ENCODE measurements at places on chromosomes 1 and 21.
A peak's percentile ranks its signal among the peaks of the same experiment; 100 is the strongest.

- no peak for DNase-seq
Measured at GRCh38 chr21:34085129-34085528, 11.8 kb downstream of the MRPS6 start.

DNA sequence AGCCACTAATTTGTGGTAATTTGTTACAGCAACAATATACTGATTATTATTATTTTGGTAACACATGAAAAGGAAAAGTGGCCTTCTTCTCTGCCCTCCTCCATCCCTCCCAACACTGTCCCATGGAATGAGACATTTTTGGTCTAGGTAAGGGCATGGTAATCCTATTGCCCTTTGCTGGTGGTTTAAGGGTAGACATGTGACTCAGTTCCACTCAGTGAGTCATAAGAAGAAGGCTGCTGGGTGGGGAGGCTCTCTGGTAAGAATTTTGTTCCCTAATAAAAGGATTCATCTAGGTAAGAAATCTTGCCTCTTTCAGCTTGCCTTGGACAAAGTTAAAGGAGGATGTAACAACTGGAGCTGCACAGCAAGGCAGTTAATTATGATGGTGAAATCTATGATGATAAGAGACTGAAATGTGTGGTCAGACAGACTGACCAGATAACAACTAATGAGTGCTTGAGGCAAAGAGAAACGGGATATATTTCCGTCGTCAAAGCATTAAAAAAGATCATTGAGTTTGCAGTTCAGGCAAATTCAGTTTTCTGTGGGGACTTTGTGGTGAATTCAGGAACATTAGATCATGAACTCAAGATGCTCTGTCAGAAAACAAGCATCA is 232.0 kb upstream of the KCNK2 start:
- no peak for DNase-seq

DNA sequence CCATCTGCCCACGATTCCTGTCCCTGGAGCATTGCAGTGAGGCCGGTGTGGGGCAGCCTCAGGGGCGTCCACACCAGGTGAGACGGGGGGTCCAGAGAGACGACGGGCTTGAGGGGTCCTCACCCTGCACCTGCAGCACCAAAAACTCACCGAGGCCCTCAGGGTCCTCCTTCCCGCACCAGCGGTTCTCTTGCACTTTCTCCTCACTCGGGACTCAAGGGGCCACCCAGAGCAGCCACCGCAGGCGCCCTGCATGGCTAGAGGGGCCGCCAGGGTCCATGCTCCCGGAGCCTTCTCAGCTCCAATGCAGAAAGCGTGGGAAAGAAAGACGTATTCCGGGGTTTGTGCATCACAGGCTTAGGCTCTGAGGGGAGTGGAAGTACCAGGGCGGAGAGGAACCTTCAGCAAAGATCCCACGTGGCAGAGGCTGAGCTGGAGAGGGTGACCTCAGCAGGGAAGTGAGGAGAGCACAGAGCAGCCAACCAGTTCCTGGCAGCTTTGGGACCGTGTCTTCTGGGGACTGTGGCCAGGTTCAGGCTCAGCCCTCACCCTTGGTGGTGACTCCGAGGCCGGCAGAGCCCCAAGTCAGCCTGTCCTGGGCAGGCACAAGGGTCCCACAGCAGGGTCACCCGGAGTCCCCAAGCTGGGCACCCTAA is 19.5 kb upstream of the COL6A2 start:
- DNase-seq = no peak

DNA sequence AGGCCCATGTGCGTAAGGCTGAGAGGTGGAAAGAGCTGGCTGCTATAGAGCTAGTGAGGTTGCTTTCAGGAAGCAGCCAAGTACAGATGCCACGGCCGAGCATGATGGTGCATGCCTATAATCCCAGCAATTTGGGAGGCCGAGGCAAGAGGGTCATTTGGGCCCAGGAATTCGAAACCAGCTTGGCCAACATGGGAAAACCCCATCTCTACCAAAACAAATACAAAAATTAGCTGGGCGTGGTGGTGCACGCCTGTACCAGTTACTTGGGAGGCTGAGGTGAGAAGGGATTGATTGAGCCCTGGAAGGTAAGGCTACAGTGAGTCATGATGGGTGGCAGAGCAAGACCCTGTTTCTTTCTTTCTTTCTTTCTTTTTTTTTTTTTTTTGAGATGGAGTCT is 2.7 kb downstream of the CCDC24 start:
- no peak for DNase-seq

GRCh38 chr1:197924516-197925123 is 7.4 kb downstream of the LHX9 start:
- no peak for DNase-seq

- DNase-seq = no peak
Measured at GRCh38 chr1:170068923-170069322, 5.6 kb downstream of the KIFAP3 start.

GRCh38 chr1:56429288-56429687 is 150.1 kb downstream of the PLPP3 start:
- no peak for DNase-seq

DNA sequence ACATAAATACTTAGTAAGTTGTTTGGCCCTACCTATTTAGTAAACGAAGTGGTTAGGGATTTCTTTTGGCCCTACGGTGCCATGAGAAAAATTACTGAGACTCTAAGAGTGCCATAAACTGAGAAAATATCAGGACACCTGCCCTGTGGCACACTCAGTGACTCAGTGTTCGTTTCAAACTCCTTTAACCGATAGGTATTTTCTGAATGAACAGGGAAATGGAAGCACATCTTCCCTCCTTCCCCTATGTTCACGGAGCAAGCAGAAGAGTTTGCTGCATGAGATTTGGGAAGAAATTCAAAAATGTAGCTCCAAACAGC is 134.2 kb downstream of the KAZN start:
- DNase-seq = no peak

DNA sequence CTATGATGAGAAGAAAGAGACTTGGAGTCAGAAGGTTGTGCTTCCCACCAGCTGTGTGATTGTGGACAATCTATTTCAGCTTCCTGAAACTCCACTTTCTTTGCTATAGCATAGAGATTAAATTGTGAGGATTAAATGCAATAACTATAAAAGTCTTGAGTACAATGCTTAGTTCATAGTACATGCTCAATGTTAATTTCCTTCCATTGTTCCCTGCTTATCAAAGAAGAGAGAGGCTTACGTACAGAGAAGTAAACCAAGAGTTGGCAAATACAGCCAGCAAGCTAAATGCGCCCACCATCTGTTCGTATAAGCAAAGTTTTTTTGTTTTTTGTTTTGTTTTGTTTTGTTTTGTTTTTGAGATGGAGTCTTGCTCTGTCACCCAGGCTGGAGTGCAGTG is 317.9 kb upstream of the NFIA start:
- no peak for DNase-seq

GRCh38 chr1:245715291-245715701 is 560.5 kb downstream of the KIF26B start:
- DNase-seq = no peak

DNA sequence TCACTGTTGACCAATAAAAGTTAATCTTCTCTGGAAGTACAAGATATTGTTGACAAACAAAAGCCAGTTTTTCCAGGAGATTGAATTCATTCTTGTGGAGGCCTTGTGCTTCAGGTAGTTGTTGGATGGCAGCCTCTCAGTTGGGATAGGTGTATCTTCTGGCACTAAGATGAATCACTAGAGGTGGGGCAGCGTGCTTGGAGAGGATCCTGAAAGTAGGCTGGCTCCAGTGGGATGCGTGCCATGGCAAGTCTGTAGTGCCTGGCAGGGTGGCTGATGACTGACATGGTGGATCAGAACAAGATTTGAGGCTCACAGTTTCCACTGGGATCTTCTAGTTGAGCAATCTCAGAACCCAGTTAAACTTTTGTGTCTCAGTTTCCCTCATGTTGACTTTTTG is 2.4 kb downstream of the VPS13D start:
- DNase-seq = no peak

- DNase-seq = no peak
Measured at GRCh38 chr1:208979776-208980175, 603.7 kb upstream of the CAMK1G start.

DNA sequence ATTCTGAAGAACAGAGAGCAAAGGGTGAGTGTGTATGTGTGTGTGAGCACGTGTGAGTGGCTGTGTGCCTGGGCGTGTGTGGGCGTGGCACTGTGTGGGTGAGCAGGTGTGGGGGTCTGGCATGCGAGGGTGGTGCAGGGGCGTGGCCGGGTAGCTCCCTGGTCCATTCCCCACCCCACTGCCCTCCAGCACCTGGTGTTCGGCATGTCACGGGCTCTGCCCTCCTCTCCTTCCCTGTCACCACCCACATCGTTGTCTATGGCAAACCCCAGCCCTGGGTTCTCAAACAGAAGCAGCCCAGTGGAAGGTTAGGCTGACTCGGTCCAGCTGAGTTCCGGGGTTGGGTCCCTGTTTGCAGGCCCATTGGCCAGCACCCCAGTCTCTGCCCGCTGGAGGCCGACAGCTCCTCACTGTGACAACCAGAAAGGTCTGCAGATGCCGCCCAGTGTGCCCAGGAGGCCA is 39.8 kb downstream of the UBE2G2 start:
- no peak for DNase-seq

GRCh38 chr1:6142036-6142621 is 38.0 kb downstream of the CHD5 start:
- DNase-seq = no peak

GRCh38 chr1:46596846-46597245 is 7.2 kb downstream of the MKNK1 start:
- no peak for DNase-seq

DNA sequence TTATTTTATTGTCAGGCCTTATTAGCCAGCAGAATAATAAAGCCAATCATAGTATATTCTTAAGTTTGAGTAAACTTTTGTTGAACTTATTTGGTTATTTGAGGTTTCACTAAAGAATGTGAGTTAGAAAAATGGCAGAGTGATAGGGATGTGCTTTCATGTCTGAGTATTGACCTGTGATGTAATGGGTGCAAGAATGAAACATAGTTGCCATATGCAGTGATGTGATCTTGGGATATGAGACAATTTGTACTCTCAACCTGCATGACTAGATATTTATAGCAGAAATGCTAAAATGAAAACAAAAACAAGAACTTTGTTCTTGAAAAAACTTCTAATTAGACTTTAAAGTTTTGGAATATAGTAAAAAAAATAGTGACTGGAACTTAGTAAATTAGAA is 97.9 kb downstream of the DISP1 start:
- no peak for DNase-seq

- no peak for DNase-seq
Measured at GRCh38 chr1:71882226-71882625, 400.1 kb downstream of the NEGR1 start.

GRCh38 chr1:160829766-160830165 is 32.9 kb downstream of the CD244 start:
- no peak for DNase-seq

- DNase-seq = no peak
Measured at GRCh38 chr1:41751804-41752513, 166.8 kb downstream of the HIVEP3 start.

- DNase-seq = no peak
Measured at GRCh38 chr1:109199710-109200109, 14.0 kb upstream of the SARS1 start.

DNA sequence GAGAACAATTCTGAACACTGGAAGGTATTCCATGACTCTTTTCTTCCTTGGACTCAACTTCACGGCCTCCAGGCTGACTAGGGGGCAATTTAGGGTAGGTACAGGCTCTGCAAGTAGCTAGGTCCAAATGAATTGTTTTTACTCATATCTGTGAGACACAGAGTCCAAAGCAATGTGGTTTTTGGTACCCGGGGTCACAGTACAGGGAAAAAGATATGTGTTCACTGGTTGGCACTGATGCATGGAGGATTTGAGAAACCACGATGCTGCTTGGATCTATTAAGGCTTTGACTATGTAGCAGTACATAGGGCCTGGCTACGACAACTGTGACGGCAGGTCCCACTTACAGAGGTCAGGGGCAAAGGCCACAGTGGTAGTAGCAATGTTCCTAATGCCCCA is 200.6 kb downstream of the DUSP10 start:
- no peak for DNase-seq

DNA sequence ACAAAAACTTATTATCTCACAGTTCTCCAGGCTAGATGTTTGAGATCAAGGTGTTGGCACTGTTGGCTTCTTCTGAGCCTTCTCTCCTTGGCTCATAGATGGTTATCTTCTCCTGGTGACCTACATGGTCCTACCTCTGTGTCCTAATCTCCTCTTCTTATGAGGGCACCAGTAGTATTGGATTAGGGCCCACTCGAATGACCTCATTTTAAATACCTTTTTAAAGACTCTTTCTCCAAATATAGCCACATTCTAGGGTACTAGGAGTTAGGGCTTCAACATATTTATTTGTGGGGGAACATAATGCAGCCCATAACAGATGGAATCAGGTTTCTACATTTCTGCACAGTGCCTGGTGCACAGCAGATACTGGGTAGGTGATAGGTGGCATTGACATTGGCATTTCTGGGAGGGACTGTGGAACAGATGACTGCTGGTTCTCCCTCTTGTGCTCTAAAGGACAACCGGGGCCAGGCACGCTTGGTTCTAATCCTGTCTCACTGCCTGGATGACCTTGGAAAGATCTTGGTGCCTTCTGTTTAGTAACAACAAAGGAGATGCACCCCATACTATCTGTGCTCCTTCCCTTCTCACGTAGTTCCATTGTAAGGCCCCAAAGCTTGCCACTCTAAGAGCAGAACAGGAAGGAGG is 140.3 kb downstream of the PLPP3 start:
- DNase-seq = no peak

DNA sequence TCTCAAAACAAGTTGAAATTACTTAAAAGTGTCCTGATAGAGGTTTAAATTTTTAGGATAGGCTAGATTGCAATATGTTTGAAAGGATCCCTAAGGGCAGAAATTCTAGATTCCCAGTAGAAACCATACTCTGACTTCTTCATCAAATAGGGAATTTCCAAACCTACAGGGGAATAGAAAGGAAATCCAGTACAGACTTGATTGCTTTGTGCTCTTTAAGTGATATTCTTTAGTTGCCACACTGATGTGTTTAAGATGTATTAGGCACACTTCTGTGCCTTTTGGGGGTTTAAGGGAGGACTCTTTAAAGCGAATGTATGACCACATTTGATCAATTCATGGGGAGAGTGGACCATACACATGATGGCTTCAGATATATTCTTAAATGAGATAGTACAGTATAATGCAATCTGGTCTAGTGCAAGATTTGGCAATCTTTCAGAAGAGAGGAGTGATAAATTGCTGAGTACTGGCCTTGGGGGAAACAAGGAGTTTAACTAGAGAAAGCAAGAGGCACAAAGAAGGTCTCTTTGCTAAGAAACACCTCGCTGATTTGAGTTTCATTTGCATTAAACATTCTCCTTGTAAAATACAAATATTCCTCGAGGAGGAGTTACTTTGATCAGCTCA is 268.8 kb upstream of the NR5A2 start:
- no peak for DNase-seq

GRCh38 chr1:151881479-151881878 is 27.8 kb downstream of the THEM4 start:
- DNase-seq = no peak

- peak; percentile 66 for DNase-seq
Measured at GRCh38 chr1:150621497-150622302, 7.7 kb downstream of the ENSA start.

DNA sequence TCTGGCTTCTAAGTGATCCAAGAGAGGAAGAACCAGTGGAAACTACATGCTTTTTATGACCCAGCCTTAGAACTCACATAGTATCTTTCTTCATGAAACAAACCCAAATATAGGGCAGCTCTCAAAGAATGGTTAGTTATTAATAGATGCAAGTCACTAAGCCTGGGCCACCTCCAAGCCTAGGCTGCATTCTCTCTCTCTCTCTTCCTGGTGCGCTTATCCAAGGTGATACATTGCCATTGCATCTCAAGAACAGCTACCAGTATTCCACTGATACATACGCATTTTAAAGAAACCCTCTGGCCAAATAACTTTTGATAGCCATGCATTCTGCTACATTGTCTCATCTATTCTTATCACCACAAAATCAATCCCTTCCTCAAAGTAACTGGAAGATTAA is 455.6 kb upstream of the ADGRL2 start:
- DNase-seq = no peak

- no peak for DNase-seq
Measured at GRCh38 chr1:48333316-48333715, 110.8 kb downstream of the SLC5A9 start.

Measured in CD4-positive, alpha-beta memory T cell (primary cell).